ENCODE measurements at places on chromosomes 11 and 22. TPM values are rescaled to one million over a fixed set of nuclear protein-coding genes. Genes with fewer than 3 reads are reported as not detected.

DMC1 gene
- 4.8 TPM for total RNA-seq

ZNF74 gene
- total RNA-seq = 6.1 TPM

C11orf42 gene
- not detected for total RNA-seq

GLYAT gene
- total RNA-seq = not detected

CASP5 gene
- not detected for total RNA-seq

NTM gene
- not detected for total RNA-seq

EFCAB6 gene
- 0.39 TPM for total RNA-seq

APOL1 gene
- 14.7 TPM for total RNA-seq

ANO9 gene
- total RNA-seq = 0.67 TPM

BIRC3 gene
- total RNA-seq = 57.4 TPM

CCDC116 gene
- total RNA-seq = 0.06 TPM

UBQLNL gene
- total RNA-seq = not detected

TRAF6 gene
- 7.1 TPM for total RNA-seq

NRIP3 gene
- 0.89 TPM for total RNA-seq

YAP1 gene
- 59.6 TPM for total RNA-seq

IGSF9B gene
- total RNA-seq = 3.2 TPM

RHOD gene
- total RNA-seq = 31.4 TPM

APOA1 gene
- 0.12 TPM for total RNA-seq

PRODH gene
- total RNA-seq = 0.78 TPM

MIAT gene
- total RNA-seq = 0.15 TPM

LMO1 gene
- 2.4 TPM for total RNA-seq

LDHAL6A gene
- not detected for total RNA-seq

OR51T1 gene
- not detected for total RNA-seq
